HepG2 (cell line): ENCODE measurements at places on chromosomes 6 and 20. TPM values are rescaled to one million over a fixed set of nuclear protein-coding genes. Genes with fewer than 3 reads are reported as not detected.
A peak's percentile ranks its signal among the peaks of the same experiment; 100 is the strongest.

AVP gene
- not detected in 2 replicates for total RNA-seq

- DNase-seq = no peak
Measured at GRCh38 chr20:58145506-58146080, 82.9 kb downstream of the ANKRD60 start.

- DNase-seq = no peak
Measured at GRCh38 chr6:45838996-45839395, 176.7 kb downstream of the CLIC5 start.

DNA sequence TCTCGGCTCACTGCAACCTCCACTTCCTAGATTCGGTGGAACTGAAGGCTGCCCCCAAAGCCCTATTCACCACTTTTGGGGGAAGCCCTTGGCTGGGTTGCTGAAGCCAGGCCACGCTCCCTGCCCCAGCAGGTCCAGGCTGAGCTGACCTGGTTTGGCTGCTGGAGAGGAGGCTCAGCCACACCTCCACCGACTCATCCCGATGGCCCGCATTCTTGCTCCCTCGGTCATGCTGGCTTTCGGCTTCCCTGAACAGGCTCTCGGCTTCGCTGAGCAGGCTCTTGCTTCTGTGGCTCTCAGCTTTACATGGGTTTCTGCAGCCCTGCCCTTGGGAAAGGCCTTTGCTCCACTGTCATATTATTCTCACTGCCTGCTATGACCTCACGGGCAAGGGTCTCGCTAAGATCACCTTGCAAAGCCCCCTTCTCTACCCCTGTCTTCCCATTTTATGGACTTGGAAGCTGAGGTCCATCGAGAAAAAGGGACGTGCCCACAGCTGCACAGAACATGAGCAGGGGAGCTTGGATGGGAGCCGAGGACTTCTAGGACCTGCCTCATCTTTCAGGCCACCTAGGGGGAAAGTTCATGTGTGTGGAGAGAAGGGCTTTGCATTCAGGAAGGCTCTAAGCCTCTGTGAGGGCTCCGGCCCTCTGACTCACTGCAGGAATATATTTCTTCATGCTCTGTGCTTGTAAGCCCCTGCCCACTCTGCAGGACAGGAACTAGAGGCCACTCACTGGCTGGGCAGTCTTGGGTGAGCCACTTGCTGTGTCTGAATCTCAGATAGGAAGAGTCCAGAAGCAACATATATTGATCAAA lies 15.6 kb downstream of the ARHGAP40 start:
- peak; percentile 33 for DNase-seq
